Activated T-cell treated with anti-CD3 and anti-CD28 coated beads, Interleukin-2, amount 50 U/mL, for 4 hours (primary cell): ENCODE measurements at places on chromosomes 5 and 9.

- no peak for DNase-seq
These were observed 662.7 kb upstream of the RGMB start for GRCh38 chr5:98110791-98111190.

DNA sequence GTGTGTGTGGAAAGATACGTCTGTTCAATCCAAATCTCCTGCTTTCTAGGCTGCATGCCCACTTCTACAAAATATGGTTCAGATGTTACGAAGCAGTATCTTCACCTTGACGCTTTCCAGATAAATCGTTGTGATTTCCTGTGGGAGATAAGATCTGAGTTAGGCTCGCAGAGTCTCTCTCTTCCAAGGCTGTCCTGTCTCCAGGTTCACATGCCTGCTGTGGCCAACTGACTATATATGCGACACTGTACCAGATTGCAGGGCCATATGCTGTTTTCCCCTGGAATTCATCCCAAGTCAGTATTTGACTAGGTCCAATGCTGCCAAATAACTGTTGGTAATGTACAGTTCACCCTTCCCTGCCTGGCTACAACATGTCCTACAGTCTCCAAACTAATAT is 47.9 kb downstream of the TMEM252 start:
- DNase-seq: no peak

DNA sequence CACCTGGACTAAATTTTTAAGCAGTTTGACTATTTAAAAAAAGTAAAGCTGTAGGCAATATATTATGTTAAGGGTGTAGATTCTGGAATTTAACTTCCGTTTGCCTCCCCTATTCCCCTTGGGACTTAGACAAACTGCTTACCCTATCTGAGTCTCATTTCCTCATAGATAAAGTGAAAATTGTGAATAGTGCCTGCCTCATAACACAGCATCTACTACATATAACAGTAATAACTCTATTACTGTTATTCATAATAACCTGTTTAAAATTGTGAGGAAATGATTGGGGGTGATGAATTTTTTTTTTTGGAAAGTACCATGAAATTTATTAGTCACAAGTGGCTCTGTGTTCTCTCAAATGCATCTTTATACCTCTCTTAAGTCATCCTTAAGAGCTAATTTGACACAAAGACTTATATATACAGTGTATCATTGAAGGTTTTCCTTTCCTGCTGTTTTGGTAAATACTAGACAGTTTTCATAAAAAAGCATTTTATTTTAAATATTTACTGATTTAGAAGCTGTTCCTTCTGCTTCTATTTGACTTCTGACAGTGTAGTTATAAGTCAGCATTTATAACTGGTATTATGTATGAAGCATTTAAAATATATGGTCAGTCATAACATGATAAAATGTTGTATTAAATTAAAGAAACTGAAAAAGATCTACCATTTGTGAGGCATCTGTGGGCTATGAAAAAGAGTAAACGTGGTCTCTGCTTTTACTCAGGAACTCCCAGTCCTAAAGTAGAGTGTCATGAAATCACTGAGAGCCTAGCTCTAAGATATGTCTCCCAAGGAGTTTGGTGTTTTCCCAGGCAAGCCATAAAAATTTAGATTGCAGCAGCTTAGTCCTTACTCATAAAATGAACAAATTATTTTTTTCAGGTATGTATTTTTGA is 46.4 kb downstream of the MCCC2 start:
- no peak for DNase-seq

- DNase-seq: no peak
These were observed 74.5 kb downstream of the PTCD2 start for GRCh38 chr5:72394688-72395087.

DNA sequence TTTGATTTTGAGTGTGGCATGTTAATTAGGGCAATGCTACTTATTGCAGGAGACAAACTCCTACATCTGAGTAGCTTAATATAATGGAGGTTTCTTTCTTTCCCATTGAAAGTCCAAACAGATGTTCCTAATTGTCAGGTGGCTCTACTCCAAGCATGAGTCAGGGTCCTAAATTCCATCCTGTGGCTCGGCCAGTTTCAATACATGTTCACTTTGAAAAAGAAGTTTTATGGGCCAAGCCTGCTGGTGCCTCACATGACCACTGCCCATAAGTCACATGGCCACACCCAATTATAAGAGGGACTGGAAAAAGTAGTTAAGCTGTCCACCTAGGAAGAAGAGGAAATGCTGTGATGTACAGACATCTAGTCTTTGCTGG is 170.4 kb downstream of the ARRDC3 start:
- DNase-seq: no peak

GRCh38 chr9:97711223-97711626 is 14.1 kb upstream of the XPA start:
- DNase-seq: no peak

GRCh38 chr9:6006749-6007057 is 8.7 kb downstream of the RANBP6 start:
- no peak for DNase-seq

- DNase-seq: no peak
These were observed 1.2 kb upstream of the CDC14B start for GRCh38 chr9:96620832-96621269.
